Motor neuron (in vitro differentiated cells): ENCODE measurements at places on chromosomes 7 and 10.

DNA sequence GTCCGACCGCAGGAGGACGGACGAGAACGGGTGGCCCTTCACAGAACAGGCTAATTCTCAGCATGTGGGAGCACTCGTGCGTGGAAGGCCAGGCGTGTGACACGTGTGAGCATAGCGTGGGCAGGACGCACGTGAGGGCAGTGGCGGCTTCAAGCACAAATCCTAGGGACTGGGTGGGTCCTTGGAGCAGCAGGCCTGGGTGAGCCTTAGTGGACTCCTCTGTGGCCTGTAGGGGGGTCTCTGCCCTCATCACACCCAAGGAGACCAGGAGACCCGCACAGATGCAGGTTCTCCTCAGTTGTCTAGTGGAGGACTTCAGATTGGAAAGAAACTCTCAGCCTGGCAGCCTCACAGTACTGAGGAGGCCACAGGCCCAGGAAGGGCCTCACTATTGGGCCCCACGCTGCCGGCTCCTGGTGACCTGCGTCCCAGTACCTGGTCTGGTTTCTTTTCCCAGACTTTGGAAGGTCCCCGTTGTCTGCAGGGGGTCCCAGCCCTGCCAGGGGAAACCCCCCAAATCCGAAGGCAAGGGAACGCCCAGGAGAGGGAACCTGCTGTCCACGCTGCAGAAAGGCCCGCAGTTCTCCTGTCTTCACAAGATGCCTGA lies 49.1 kb upstream of the FAM20C start:
- no peak for ATAC-seq

GRCh38 chr7:152180048-152180447 lies 154.6 kb downstream of the GALNT11 start:
- no peak for ATAC-seq

DNA sequence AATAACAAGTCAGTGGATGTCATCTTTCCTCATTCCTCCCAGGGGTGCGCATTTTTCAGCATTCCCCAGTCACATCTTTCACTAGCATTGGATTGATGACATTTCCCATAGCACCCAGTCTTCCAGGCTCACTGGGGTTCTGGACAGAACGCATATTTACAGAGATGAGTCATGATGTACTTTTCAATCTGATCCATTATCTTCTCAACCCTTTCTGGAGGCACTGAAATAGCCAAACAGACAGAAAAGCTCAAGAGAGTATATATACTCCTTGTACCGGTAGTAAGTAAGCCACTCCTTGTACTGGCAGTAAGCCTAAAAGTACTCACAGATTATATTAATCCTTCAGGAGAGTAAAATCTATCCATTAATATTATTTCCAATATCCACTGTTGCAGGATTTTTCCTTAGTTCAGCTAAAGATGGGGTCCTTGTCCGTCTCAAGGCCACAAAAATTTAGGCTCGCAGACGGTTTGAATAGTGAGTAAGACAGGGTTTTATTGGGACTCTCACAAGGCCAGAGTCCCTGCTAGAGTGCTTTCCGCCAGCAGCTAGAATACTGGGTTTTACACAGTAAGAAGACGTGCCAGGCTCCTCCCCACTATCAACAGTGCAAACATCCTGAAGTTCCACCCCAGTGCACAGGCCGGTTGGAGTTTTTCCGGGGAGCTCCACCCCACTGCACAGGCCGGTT lies 60.8 kb downstream of the MDH2 start:
- ATAC-seq: peak; percentile 80

GRCh38 chr7:3041986-3042675 lies 1.5 kb downstream of the CARD11 start:
- no peak for ATAC-seq

GRCh38 chr7:106377847-106378361 lies 93.1 kb upstream of the NAMPT start:
- no peak for ATAC-seq

- ATAC-seq: peak; percentile 58
Measured at GRCh38 chr10:44911081-44911540, at the start of gene TMEM72. Gene TMEM72 (plus strand): TSS chr10:44911337. CDS start chr10:44911513, 176 bp downstream.

GRCh38 chr10:46310143-46310514 lies 23.3 kb downstream of the ANTXRL start:
- no peak for ATAC-seq

- no peak for ATAC-seq
Measured at GRCh38 chr10:17381502-17382142, 72.8 kb downstream of the ST8SIA6 start.

GRCh38 chr7:139023076-139023475 lies 12.8 kb downstream of the ZC3HAV1L start:
- no peak for ATAC-seq

DNA sequence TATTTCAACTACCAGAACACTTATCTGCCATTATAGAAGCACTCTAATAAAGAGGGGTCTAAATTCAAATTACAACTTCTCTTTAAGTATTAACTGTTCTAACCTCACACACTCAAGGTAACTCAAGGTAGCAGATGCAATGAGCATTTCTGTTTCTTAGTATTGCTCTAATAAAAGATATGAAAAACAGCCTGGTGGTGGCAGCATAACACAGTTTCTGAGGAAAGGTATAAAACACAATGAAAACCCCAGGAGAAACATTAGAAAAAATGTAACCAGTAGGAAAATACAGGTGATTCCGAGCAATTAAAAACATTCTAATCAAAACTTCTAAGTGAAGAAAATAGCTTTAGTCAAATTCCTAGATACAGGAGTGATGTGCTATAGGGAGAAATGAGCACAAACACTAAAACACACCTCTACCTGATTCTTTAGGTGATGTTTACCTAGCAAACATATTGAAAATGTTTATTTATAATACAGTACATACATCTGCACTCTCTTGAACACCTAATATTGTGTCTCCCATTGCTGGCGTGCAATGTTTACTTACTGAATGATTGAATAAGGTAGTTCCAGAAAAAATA lies 3.5 kb downstream of the MKRN1 start:
- no peak for ATAC-seq

DNA sequence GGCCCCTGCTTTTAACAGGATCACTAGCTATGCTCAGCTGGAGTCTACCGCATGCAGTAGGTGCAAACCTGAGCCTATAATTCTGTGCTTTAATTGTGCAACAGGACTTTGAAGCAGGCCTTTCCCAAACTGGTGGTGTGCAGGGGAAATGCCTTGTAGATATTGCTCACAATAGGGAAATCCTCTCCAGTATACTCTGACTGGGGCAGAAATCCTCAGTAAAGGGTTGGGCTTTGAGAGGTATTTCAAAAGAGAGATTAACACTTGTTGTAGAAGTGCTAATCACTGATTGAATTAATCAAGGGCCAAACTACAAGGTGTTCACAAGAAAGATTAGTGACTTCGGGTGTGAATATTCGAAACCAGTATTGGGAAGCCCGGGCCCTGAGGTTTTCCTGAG lies 58.5 kb upstream of the EXOC6 start:
- no peak for ATAC-seq

GRCh38 chr10:112663234-112664125 lies 216.5 kb downstream of the VTI1A start:
- ATAC-seq: no peak

- no peak for ATAC-seq
Measured at GRCh38 chr7:91512958-91513357, 248.7 kb downstream of the FZD1 start.

- peak; percentile 9 for ATAC-seq
Measured at GRCh38 chr7:133821171-133821570, 306.0 kb upstream of the LRGUK start.

DNA sequence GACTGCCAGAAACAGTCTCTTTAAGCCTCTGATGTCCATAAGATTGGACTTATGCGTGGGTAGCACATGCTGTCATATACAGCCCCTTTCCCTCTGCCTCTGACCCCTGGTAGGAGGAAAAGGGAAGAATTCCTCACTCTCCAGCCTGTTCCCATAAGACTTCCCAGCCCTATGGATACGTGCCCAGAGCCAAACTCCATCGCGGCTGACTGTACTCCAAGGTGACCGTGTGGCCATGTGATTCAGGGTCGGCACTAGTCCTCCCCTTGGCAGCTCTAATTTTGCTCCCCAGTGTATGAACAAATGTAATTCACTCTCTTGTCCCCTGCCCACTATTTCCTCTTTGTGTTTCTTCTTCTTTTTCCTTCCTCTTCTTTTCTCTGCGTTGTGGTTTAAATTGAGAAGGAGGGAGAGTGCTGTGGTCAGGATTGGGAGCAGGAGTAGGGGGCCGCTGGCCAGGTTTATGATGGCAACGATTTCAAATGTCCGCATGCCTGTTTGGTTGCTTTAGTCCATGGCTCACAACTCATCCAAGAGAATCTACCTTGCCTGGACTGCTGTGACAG lies 43.8 kb downstream of the PRLHR start:
- no peak for ATAC-seq

GRCh38 chr7:90764848-90765570 lies 168.9 kb downstream of the CDK14 start:
- no peak for ATAC-seq

DNA sequence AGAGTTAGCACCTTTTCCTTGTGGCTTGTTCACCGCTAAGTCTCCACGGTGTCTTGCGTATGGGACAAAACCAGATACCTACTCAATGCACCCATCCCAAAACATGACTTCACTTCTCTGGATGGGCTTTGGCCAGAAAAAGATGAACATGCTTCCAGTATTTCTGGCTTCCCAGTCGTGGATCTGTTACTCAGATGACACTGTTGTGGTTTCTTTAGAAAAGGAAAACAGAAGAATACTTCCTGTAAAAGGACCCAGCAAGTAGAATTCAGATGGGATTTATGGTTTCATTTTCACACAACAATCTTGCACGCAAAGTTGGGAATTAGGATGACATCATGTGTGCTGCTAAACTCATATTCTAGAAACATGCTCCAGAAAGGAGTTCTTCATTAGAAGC lies 216.7 kb downstream of the ADAM12 start:
- peak; percentile 22 for ATAC-seq

DNA sequence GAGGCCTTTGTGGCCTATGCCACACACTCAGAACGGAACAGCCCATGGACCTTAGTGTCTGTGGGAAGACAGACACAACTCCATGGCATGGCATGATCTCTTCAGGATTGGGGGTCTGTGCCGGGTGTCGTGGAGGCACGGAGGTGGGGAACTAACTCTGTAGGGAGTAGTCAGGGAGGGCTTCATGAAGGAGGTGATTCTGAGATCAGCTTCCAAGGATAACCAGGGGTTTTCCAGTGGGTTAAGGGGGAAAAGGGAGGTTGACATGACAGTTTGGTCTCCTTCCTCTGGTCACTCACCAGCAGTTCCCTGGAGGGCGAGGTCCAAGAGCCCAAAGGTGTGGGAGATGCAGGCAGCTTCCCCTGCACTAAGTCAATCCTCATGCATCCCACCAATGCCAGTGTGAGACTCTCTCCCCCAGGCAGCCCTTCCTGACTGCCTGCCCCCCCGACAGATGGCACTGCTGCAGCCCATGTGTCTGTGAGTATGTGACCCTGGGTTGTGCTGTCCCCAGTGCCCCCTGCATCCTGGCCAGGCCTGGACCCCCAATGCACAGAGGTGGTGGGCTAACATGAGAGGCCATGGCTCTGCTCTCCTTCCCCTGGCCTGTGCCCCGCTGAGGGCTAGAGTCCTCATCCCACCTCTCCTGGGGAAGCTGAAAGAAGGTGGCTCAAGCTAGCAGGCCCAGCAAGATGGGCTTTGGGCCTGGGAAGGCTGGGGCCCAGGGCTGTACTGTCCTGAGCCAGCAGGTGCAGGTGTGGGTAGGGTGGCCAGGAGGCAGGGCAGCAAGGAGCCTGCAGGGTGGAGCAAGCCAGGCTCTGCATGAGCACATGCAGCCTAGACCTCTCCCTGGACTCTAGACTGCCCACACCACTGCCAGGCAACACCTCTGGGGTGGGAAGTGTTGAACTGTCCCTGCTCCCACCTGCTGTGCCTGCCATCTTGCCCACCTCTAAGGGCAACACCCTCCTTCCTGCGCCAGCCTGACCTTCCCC lies 39.7 kb downstream of the RASGEF1A start:
- ATAC-seq: no peak

GRCh38 chr7:131602994-131603372 lies 46.6 kb upstream of the PODXL start:
- no peak for ATAC-seq

GRCh38 chr7:80705130-80705781 lies 66.8 kb downstream of the CD36 start:
- ATAC-seq: peak; percentile 31

- ATAC-seq: no peak
Measured at GRCh38 chr7:92720604-92721350, 115.6 kb downstream of the CDK6 start.

- ATAC-seq: no peak
Measured at GRCh38 chr7:135430626-135431025, 79.3 kb downstream of the CNOT4 start.

DNA sequence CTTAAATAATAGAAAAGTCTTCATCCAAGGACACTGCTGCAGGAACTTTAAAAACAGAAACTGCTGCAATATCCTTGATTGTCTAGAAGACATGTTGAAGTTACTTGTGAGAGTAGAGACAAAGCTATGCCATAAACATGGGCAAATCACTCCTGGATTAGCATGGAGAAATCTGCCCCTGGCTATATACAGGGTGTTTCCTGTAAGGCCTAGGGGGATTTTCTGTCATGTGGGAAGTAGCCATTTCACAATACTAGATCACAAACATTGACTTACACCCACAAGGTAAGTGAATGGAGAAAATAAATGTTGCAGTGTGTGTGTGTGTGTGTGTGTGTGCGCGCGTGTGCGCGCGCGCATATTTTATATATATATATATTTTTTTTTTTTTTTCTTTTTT lies 35.2 kb upstream of the PDK4 start:
- no peak for ATAC-seq

DNA sequence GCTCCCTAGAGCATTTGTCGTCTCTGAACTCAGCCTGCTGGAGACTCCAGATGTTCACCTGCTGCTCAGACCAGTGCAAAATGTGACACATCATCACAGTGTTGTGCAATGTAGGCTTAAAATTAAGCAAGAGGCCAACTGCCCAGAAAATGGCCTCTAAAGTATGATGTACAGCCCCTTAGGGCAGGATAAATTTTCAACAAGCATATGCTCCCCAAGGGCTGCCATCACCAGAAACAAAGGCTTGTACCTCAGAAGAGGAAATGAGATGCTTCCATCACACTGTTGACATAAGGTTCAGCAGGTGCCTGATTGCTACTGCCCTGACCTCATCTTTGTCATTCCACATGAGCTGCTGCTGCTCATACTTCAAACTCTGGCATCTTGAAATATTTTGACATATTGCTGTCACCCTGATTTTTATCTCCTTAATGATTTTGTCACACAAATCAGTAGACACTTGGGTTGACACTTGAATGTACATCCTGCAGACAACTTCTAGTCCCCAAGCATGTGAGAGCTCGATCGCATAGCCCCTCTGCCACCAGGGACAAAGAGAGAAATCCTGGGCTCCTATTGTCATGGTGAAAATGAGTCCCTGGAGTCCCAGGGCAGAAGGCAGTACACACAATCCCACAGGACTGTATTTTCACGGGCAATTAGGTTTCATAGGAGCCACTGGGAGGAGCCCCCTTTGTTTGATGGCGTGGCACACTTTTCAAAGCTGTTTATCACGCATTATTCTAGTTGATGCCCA lies 219.7 kb upstream of the STK17A start:
- peak; percentile 92 for ATAC-seq

DNA sequence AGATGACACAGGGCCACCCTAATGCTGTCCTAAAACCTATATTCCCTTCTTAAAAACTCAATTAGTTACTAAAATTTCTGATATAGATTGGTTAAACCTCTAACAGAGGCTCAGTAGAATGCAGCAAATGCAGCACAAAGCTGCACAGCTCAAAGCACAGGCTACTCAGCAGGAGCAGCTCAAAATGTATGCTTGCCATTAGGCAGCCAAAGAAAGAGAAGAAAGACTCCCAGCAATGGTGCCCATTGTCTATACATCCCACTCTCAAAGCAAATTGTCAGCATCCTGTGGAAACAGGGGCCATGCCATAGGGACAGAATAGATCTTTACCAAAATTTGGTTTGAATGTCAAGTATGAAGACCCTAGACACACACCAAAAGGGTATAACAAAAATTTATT lies 73.5 kb downstream of the TFPI2 start:
- no peak for ATAC-seq

- no peak for ATAC-seq
Measured at GRCh38 chr7:141577043-141577839, 26.0 kb downstream of the AGK start.
